ENCODE measurements at places on chromosomes 4 and X.

GRCh38 chr4:53132132-53132891, 233.5 kb downstream of the SCFD2 start:
- DNase-seq, result no peak

DNA sequence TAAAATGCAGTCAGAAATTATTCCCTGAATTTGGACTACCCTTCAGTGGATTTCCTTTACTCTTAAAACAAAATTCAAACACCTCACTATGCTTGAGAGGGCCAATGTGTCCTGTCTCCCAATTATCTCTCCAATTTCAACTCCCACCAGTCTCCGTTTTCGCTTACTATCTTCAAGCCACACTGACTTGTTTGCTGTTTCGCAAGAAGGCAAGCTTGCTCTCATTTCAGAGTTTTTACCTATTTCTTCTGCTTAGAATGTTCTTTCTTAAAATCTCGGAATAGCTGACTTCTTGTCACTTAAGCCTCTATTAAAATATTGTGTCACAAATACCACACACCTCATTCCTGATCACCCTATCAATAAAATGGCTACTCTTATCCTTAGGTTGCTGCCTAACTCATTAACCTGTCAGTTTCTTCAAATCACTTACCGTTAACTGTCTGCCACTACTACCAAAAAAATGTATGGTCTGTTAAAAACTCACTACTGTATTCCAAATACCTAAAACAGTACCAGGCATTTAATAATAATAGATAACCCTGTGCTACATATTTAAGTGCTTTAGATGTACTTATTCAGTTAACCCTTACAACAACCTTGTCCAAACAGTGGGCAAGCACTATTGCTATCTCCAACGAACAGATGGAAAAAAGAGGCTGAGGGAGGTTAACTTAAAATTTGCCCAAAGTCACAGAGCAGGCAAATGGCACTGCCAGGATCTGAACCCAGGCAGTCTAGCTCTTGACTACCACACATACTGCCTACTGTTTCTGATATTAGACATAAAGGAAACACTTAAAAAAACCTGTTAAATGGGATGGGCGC, 2.9 kb downstream of the UBA6 start:
- DNase-seq, result no peak

DNA sequence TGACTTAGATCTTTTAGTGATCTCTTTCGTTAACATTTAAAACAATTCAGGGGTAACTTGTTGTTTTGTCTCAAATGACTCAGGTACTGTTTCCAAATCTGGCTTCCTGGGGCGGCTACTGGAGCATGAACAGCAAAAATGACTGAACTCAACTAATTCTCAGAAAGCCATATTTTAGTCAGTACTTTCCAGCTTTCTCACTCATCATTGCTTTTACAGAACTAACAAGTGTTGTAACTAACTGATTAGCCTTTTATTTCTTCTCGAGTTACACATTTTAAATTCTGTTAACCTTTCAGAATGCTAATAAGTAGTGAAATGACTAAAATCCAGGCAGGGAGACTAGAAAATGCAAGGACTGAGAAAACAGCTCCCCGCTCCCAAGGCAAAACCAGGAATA, 55.3 kb downstream of the JADE3 start:
- no peak for DNase-seq

DNA sequence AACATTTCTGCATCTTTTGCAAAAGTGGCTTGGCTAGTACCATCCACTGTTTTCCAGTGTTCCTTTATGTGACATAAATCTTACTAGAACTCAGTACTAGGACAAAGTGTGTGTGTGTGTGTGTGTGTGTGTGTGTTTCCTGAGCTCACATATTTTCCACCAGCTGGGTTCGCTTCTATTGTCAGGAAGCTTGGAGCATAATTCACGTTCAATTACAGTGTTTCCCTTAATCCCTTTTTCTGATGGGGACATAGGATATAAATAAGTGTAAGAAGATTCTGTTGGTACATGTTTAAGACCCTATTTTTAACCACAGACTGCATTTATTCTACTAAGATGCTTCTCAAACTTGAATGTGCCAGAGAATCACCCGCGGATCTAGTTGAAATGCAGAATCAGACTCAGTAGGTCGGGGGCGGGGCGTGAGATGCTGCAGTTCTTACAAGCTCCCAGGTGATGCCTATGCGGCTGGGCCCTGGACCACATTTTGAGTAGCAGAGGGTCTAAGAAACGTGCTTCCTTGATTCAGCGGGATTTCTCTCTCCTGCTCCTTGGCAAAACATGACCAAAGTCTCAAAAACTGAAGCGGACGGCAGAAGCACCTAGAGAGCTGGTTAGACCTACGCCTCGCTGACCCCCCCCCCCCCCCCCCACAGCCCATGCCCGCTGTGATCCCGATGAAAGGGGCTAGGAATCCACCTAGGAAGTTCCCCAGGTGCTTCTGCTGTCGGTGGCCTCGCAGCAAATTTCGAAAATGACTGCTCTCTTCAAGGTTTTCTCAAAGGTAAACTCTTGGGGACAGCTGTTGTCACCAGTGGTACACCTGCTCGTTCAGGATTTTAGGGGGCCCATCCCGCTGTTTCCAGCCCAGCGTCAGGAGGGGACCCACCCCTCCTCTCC, 797 bp downstream of the CD99L2 start:
- DNase-seq, result no peak

GRCh38 chr4:173194157-173194556, 25.5 kb downstream of the GALNT7 start:
- no peak for DNase-seq

- no peak for DNase-seq
Observed at GRCh38 chr4:156322592-156322991, 368.9 kb upstream of the CTSO start.

- no peak for DNase-seq
Observed at GRCh38 chr4:99855678-99856077, 38.5 kb downstream of the LAMTOR3 start.

DNA sequence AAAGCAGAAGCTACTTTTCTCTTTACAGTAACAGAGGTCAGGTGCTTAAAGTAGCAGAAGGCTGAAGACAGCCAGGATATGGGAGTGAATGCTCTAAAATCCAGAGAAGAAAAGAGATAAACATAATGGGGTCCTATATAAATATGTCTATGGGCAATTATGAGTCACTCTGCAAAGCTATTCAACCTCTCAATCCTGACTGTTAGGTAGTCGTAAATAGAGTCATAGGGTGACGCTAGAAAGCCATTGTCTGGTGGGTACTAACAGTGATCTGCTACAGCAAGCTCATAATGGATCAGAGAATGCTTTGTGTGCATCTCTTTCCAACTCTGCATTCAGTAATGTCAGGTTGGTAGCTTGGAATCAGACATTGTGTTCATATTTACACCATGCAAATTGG, 53.5 kb upstream of the PDE5A start:
- no peak for DNase-seq

- DNase-seq, result no peak
Observed at GRCh38 chrX:72048510-72049455, 82.9 kb downstream of the RTL5 start.

DNA sequence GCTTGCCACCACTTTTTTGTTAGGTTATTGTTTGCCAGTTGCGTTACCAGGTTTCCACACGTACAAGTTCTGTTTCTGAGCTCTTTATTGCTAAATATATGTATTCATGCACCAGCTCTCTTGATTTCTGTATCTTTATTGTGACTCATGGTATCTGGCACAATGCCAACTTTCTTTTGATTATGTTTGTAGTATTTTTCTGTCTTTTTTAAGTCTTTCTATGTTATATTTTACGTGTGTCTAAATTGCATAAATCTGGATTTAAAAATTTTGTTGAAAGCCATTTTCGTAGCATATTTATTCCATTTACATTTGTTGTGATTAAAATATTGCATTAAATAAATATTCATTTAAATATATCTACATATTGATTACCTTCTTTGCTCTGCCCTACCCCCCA, 73.8 kb downstream of the KDM6A start:
- DNase-seq, result no peak

DNA sequence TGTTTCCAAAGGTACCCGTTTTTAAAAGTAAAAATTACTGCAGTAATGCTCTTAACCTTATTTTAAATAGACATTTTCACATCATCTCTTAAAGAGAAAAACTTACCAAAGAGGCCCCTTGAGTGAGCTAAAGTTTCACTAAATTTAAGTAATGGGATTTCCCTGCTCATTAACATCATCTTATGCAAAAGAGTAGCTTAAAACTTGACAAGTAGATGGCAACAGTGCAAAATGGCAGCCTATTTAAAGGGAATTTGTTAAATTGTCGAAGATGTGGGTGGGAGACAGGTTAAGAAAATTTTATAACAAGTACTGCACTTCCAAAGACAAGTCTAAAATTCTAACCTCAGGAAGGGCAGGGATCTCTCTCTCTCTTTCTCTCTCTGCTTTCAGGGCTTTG, 271.7 kb upstream of the LDB2 start:
- DNase-seq, result no peak

- no peak for DNase-seq
Observed at GRCh38 chrX:130848763-130849162, 54.2 kb downstream of the ENOX2 start.
